Stimulated activated CD4-positive, alpha-beta T cell treated with anti-CD3 and anti-CD28 coated beads, Interleukin-12 subunit alpha, Interleukin-12 subunit beta, amount 100 ng/mL, for 24 hours (primary cell): ENCODE measurements at places on chromosomes 1 and 21.

DNA sequence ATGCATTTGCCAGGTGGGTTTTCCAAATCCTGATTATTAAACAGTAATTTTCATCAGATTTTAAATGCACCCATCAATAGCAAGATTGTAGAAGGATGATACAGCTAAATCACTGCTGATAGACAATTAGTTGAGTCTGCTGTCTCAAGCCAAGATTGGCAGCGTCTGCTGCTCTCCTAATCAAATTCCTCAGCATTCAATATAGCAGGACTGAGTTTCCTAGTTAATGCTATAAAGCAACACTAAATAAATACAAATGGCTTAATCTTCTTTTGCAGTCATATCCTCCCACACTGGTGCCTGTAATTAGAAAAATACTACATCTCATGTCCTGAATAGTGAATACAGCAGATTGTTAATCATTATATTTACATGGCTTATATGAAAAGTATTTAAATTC, 1028.8 kb downstream of the ADGRL2 start:
- DNase-seq: no peak

DNA sequence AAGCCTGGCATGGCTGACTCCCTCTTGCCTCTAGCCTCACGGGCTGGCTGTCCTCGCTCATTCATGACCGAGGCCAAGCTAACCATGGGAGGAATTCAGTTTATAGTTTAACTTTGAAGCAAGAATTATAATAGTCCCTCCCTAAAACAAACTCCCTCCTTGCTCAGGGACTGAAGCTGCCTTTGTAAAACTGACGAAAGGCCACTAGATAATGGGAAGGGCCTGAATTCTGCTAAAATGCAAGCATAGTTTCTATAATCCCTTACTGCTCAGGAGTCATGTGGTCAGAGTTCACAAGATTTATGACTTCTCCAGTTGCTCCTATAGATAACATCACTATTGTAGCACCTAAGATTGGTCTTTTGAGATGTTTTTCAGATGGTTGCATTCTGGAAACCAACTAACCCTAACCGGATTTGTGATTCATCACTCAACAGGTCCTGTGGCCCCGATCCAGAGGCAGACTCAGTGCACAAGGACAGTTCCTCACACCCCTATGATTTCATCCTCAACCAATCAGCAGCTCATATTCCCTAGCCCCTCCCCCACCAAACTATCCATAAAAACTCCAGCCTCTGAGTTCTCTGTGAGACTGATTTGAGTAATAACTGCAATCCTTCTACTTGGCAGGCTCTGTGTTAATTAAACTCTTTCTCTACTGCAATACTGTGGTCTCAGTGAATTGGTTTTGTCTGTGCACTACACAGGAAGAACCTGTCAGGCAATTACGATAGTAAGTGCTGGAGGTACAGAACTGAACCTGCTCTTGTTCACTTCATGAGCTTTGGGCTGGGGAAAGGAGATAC, 26.4 kb downstream of the HHIPL2 start:
- no peak for DNase-seq

GRCh38 chr1:228079013-228079412, 3.5 kb upstream of the ARF1 start:
- no peak for DNase-seq

GRCh38 chr1:73801912-73802429, 396.0 kb downstream of the LRRIQ3 start:
- DNase-seq: no peak

GRCh38 chr1:179425186-179425585, 59.4 kb downstream of the AXDND1 start:
- DNase-seq: no peak

GRCh38 chr1:199843861-199844260, 183.6 kb upstream of the NR5A2 start:
- DNase-seq: no peak

DNA sequence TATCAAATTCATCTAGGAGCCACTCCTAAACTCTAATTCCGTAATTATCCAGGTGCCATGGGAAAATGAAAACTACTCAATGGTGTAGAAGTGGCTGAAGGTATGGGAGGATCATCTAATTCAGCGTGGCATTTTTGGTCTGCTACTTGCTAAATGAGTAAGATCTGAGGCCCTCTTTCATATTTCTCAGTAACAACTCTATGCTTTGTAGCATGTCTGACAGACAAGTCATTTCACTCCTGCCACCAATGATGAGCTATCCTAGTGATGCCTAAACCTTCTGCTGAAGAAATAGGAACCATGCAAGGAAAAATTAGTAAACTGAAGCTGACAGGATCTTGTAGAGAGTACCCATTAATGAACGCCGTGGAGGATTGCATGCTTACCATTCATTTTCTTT, 145.3 kb downstream of the NTNG1 start:
- no peak for DNase-seq

DNA sequence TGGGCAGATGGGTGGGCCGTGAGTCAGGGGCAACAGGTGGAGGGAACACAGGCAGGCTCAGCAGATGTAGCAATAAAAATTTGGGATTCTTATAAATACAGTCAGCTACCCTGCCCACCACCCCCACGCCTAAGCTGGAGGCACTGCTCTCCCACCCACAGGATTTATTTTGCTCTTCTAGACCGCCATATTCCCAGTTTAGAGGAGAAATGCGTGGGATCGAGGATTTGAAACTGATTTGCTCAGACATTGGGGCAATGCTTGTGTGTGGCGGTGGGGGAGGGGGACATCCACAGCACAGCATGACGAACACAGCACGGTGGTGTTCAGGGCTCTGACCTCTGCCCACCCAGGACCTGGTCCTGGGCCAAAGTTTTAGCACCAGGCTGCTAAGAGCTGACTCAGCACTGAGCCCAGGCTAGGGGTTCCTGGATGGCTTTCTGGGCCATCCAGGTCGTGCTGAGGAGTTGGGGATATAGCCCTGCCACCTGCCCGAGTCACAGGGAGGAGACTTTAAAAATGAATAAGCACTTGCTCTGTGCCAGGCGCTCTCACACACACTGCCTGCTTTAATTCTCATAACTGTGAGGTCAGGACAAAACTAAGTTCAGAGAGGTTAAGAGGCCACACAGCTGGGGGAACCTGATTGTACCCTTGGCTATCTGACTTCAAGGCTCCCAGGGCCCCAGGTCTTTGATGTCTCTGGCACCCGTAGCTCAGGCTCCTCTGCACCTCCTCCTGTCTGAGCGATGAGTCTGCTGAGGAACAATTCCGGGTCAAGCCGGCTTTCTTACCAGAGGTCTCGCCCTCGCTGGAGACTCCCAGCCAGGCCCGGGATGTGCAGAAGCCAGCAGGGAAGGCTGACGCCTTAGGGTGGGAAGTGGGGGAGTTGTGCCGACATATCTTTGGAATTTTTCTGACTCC, 29.4 kb upstream of the CSF1 start:
- no peak for DNase-seq

- DNase-seq: no peak
Measured at GRCh38 chr1:162561616-162562469, at the start of gene UAP1. TSS of gene UAP1 (plus strand) at chr1:162561722. CDS start at chr1:162566069, 4,347 bp downstream.

GRCh38 chr1:239388578-239388977, 2.2 kb downstream of the CHRM3 start:
- no peak for DNase-seq

DNA sequence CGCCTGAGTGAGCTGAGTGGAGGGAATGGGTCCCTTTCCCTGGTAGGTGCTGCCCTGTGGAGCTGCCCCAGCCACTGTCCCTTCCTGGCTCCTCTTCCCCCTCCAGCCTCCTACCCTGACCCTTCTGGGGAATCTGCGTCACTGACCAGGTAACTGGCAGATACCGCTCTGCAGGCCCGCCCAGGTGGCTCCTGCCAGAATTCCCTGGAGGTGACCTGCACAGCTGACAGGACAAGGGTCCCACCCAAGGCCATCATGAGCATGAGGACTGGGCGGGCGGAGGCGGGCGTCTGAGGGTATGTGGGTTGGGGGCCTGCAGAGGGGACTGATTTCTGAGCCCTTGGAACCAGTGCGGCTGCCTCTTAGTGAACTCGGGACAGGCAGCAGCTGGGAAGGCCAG, 32.5 kb downstream of the DHRS3 start:
- no peak for DNase-seq

GRCh38 chr1:28735961-28736449, 735 bp upstream of the YTHDF2 start:
- DNase-seq: no peak

GRCh38 chr1:213987422-213987926, 299 bp upstream of the PROX1 start:
- DNase-seq: peak; percentile 34

DNA sequence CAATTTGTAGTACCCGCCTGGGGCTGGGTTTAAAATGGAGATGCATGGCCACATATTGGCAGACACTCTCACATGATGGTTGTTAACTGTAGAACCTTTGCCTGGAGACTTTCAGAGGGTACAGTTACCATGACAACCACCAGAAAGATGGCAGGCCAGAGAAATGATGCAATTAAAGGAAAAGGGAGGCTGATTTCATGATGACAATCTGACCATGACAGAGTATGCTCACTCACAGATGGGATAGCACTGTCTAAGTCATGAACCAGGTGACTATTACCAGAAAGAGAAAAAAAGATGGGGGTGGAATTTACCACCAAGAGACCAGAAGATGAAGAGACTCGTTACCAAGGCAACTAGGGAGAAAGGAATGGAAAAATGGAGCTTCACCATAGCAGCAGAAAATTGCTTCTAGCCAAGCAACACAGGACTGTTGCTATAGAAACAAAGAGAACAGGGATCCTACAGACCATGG, 3.5 kb upstream of the TRIT1 start:
- no peak for DNase-seq

- no peak for DNase-seq
Measured at GRCh38 chr21:42941696-42942085, 16.3 kb upstream of the ERVH48-1 start.

DNA sequence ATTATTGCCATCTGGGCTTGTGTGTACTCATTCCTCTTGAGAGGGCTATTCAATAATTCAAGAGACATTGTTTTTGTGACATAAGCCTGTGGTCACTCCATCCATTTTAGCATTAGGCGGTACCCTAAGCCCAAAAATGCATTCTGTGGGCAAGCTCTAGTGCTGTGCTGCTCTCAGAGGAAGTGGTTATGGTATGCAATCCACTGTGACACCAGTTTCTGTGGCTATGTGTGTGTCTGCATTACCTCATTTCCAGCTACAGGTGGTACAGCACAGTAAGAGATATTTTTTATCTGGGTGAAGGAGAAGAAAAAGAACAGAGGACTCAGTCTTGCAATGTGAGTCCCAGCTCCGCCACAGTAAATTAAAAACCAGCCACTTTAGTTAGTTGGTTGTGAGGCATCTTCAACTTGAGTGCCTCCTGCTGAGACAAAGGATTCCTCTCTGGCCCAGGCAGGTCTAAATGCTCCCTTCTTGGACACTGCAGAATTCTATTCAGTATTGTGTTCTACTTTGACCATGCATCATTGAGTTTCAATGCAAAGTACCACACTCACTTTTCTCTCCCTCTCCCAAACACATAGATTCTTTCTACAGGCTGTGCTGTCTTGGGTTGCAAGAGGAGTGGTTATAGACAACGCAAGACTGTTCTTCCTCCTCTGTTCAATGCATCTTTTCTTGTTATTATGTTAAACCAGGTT, 777.8 kb upstream of the BRINP3 start:
- no peak for DNase-seq

DNA sequence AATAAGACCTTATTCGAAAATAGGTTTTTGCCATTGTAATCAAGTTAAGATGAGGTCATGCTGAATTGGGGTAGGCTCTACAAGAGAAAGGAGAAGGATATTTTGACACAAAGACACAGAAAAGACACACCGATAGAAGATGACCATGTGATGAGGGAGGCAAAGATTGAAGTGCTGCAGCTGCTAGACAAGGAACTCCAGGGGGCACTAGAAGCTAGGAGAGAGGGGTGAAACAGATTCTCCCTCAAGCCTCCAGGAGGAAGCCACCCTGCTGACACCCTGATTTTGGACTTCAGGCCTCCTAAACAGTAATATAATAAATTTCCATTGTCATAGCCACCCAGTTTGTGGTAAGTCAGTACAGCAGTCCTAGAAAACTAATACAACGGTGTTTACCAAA, 506.8 kb upstream of the CAMK1G start:
- DNase-seq: no peak

DNA sequence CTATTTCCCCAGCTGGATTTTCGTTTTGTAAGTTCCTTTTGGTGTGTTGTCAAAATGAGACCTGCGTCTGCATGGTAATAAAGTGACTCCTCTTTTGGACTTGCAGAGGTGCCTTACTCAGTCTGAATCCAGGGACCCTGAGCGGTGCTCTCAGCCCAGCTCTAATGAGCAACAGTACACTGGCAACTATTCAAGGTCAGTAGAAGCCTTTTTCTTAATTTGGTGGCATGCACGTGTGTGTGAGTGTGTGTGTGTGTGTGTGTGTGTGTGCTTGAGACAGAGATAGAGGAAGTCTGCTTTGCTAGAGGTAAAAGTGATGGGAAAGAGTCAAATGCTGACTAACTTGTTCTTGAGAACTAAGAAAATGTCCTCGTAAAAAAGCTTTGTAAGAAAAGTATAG, 105.4 kb downstream of the CD247 start:
- DNase-seq: no peak

- DNase-seq: no peak
Measured at GRCh38 chr21:30190554-30190953, 23.9 kb upstream of the CLDN17 start.

DNA sequence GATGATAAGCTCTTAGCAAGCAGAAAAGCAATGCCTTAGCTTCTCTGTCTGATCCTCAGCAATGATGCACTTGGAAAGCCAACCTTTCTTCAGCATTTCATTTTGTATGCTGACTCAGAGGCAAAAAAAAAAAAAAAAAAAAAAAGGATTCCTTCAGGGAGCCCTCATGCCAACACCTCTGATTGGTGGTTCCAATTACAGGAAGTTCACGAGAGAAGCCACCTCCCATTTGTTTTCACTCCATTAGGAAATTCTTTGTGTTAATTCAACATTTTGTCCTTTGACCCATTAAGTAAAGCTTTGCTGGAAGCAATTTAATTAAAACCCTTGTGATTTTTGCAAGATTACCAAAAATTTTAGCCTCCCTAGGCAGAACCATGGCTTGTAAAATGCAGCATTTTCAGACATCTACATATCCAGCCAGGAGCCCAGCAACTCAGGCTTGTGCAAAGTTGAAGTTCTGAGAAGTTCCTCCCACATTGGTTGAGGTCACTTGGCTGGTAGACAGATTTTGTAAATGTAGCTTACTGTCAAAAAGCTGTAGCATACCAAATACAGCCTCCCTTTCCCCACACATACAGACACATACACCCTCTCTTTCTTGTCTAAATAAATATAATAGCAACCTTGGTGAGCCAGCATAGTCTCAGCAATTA, 27.1 kb upstream of the VTCN1 start:
- DNase-seq: no peak

DNA sequence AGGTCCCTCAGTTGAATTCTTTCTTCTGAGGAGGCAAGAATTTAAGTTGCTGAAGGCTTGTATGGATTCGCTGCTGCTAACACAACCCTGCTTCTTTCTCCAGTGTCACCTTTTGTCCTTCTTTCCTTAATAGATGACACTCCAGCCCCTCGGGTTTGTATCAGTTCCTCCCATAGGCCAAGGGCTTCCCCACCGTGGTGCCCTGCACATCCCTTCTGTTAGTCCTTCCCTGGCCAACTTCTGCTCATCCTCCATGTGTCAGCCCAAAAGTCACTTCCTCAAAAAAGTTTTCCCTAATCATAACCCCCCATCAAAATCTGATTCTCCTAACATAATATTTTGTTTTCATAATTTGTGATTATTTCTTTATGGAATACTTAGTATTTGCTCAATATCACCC, 190.4 kb downstream of the RHOU start:
- DNase-seq: no peak
